ENCODE measurements at places on chromosomes 3 and 15. TPM values are rescaled to one million over a fixed set of nuclear protein-coding genes. Genes with fewer than 3 reads are reported as not detected.

ALPK3 gene
- total RNA-seq: 0.10 TPM

ZNF660 gene
- 0.10 TPM for total RNA-seq

PPARG gene
- 2.7 TPM for total RNA-seq

CACNA1D gene
- total RNA-seq: 0.53 TPM

GCSAM gene
- 11.7 TPM for total RNA-seq
